C1 segment of cervical spinal cord (tissue), 14 donors: ENCODE measurements at places on chromosomes 7 and 10.

DNA sequence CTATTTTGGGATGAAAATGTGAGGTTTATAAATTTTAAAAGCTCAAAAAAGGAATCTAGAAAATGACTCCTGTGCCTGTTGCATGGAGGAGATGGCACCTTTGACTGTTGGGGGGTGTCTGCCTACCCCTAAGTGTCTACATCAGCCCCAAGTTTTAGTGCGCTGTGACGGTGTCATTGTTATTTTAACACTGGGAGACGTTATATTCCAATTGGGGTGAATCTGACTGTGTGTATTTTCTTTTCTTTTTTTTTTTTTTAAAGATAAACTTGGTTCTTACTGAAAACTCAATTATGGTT is 517 bp downstream of the SRGN start:
- no peak for DNase-seq

GRCh38 chr10:26804418-26805393 is 56.1 kb downstream of the ABI1 start:
- no peak for DNase-seq

DNA sequence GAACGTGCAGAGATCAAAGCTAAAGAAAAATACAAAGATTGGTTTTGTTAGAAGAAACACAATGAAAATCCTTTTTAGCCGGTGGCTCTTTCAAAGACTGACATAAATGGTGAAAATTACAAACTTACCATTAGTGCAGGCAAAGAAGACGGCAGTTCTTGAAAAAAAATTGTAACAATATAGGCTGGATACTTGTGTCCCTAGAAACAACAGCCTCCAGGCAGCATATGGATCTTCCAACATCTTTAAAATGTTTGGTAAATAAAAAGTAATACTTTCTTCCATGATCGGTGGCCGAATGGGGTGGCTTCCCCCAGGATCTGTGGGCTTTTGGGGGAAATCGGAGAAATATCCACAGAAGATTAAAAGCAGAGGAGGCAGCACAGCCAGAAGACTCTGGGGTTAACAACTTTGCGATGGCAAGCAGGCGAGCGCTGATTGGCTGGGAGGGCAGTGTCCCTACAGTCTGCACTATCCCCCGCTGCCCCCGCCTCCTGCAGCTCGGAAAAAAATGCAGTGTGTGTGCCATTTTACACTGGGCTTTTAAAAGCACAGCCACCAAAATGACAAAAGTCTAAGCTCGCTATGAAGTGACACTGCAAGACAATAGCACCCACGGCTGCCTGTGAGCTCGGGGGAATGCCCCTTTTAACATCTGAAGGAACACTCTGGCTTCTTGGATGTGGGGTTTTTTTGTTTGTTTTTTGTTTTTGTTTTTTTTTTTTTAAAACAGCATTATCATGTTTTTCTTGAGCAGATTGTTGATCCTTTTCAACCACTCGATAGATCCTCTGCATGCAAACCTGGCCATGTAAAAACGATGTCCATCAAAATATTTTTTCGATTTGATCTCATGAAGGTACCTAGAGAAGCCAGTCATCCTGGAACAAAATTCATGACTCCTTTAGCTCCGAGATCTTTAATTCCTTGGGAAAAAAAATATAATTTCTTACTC is 31.7 kb upstream of the EPC1 start:
- DNase-seq = peak; percentile 66

- DNase-seq = no peak
Observed at GRCh38 chr10:84173501-84173929, at the start of gene GPR15LG. Gene GPR15LG, plus strand, starts transcription at chr10:84173801. Its CDS starts 51 bp downstream, at chr10:84173852.

GRCh38 chr7:36708767-36709166 is 15.5 kb downstream of the AOAH start:
- no peak for DNase-seq

- no peak for DNase-seq
Observed at GRCh38 chr7:139772873-139773272, 4.9 kb downstream of the HIPK2 start.

DNA sequence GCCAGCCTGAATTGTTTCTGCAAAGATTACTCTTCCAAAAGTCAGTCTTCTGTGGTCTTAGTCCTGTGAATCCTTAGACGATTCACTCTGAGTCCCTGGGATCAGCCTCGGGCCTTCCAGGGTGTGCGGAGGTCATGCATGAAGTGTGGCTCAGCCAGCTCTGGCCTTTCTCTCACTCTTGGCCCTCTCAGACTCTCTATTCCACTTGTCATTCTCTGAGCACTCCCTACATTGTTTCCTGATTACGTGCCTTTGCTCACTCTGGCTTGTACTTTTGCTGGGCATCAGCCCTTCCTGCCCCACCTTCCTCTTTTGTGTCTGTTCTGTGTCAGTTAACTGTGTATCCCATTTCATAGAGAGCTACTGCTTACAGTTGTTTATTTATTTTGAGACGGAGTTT is 36.0 kb downstream of the CCNY start:
- DNase-seq = no peak

GRCh38 chr10:14798636-14799035 is 23.9 kb upstream of the FAM107B start:
- DNase-seq = no peak

- DNase-seq = no peak
Observed at GRCh38 chr7:114182837-114183236, 231.8 kb upstream of the FOXP2 start.
